ENCODE measurements at places on chromosomes 3 and 15. TPM values are rescaled to one million over a fixed set of nuclear protein-coding genes. Genes with fewer than 3 reads are reported as not detected.

GRCh38 chr3:38095669-38096483 is 41.1 kb downstream of the ACAA1 start:
- H3K27me3 ChIP-seq: no peaks in the 10 kb centered on the region
- no peak overlapping the region for H3K27ac ChIP-seq
- no peak overlapping the region for H3K4me3 ChIP-seq
- peaks cover 34% of the 10 kb centered on the region for H3K4me1 ChIP-seq
- peak; percentile 68 for DNase-seq

DNA sequence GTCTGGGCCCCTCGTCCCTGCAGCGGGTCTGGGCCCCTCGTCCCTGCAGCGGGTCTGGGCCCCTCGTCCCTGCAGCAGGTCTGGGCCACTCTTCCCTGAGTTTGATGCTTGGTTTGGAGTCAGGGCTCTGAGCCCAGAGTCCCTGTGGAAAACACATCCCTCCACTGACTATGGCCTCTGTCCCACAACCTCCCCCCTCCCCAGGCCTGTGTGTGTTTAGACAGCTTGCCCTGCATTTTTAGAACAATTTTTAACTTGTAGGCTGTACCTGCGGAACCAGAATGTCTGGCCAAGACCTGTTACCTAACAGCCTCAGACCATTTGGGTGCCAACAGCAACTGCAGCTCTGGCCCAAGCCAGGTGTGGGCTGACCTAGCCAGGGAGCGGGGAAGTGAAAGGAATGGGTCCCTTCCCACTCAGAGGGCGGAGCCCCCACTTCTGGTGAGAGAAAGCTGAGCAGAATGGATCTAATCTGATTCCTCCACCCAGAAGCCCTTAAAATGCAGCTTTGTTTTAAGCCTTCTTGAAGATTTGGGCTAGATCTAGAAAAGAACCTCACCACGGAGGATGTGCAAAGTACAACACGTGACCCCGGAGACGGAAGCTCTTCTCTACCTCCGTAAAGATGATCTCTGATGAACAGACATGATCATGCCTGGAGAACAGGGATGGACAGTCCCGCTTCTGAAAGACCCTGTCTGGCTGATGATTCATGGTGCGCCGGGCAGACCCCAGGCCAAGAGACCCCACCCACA is 60.5 kb upstream of the TFRC start:
- no peak overlapping the region for H3K27ac ChIP-seq
- no peak for DNase-seq

GRCh38 chr15:66569461-66570137 is 3.8 kb upstream of the LCTL start:
- no peak for DNase-seq
- peaks cover 18% of the 10 kb centered on the region for H3K4me1 ChIP-seq
- no peak overlapping the region for H3K4me3 ChIP-seq
- H3K27ac ChIP-seq: no peak overlapping the region
- H3K36me3 ChIP-seq: no peaks in the 10 kb centered on the region

- H3K36me3 ChIP-seq: peaks cover 47% of the 10 kb centered on the region
- no peak overlapping the region for H3K27ac ChIP-seq
- H3K4me1 ChIP-seq: no peaks in the 10 kb centered on the region
- no peaks in the 10 kb centered on the region for H3K27me3 ChIP-seq
- DNase-seq: no peak
Measured at GRCh38 chr3:9056581-9056980, 93.3 kb upstream of the RAD18 start.

DNA sequence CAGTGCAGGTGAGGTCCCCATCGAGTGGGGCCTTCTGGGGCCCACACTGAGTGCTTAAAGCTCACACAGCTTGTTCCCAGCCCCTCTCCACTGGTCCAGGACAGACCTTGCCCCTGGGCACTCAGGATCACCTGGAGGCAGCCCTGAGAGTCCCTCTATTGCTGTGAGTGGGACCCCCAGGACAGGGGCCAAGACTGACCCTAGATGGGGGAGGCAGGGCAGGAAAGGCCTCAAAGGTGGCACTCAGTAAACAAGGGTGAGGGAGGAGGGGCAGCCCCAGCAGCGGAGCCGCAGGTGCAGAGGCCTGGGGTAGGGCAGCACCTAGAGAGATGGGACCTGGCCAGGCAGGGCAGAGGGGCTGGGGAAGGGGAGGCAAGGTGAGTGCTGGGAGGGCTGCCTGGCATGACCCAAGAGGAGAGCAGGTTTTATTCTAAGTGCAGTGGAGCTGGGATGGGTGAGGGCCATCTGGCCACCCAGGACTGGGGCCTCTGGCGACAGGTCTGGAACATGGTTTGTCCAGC is 27.9 kb downstream of the CFAP100 start:
- H3K36me3 ChIP-seq: peaks cover 47% of the 10 kb centered on the region
- H3K4me3 ChIP-seq: no peak overlapping the region
- H3K4me1 ChIP-seq: no peaks in the 10 kb centered on the region
- DNase-seq: no peak

- H3K27me3 ChIP-seq: no peaks in the 10 kb centered on the region
- DNase-seq: no peak
- no peaks in the 10 kb centered on the region for H3K36me3 ChIP-seq
- no peak overlapping the region for H3K27ac ChIP-seq
- H3K4me3 ChIP-seq: no peak overlapping the region
Measured at GRCh38 chr3:30576946-30577345, 29.5 kb upstream of the TGFBR2 start.

GRCh38 chr15:86489981-86490380 is 410.3 kb downstream of the AGBL1 start:
- H3K4me3 ChIP-seq: no peak overlapping the region
- H3K36me3 ChIP-seq: no peaks in the 10 kb centered on the region
- no peaks in the 10 kb centered on the region for H3K27me3 ChIP-seq
- H3K4me1 ChIP-seq: no peaks in the 10 kb centered on the region

The ATP13A5 gene
- 3.9 TPM for polyA plus RNA-seq

GRCh38 chr15:67820992-67821783 is 4.1 kb upstream of the SKOR1 start:
- H3K4me1 ChIP-seq: peaks cover 61% of the 10 kb centered on the region
- H3K27me3 ChIP-seq: peaks cover 80% of the 10 kb centered on the region

The SPATA12 gene
- 0.20 TPM for polyA plus RNA-seq

GRCh38 chr15:66659384-66659783 is 42.7 kb upstream of the SMAD6 start:
- H3K36me3 ChIP-seq: no peaks in the 10 kb centered on the region
- H3K4me1 ChIP-seq: peaks cover 31% of the 10 kb centered on the region
- no peak for DNase-seq
- no peak overlapping the region for H3K4me3 ChIP-seq

The CD86 gene
- 3.8 TPM for polyA plus RNA-seq

DNA sequence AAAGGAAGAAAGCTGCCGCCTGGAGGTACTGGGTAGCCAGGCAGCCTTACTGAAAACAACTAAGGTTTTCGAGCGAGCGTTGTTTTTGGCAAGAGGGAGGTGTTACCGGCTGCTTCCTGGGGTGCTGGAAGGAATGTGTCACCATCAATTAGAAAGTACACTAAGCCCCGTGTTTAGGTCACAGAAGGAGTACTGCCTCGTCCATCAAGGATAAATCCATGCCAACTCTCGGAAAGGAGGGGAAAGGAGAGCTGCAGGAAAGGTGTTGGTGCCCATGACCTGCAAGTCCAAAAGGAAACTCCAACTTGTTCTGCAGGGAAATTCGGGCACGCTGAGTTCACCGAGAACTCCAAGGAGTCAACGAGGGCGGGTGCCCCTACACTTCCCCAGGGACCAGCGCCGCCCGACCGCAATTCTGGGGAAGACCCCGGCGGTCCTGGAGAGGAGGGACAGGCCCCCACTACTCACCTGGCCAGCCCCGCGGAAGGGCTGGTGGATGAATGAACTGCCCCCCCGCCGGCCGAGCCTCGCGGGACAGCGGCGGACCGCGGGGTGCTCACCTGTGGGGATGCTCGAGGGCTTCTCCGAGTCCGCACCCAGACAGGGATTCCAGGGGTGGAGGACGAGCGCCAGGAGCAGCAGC is 542 bp downstream of the PLOD2 start:
- H3K4me1 ChIP-seq: peaks cover 8% of the 10 kb centered on the region
- H3K27me3 ChIP-seq: no peaks in the 10 kb centered on the region
- H3K27ac ChIP-seq: peak overlapping the region; percentile 96
- H3K36me3 ChIP-seq: no peaks in the 10 kb centered on the region
- peak overlapping the region; percentile 94 for H3K4me3 ChIP-seq
- peak; percentile 67 for DNase-seq

DNA sequence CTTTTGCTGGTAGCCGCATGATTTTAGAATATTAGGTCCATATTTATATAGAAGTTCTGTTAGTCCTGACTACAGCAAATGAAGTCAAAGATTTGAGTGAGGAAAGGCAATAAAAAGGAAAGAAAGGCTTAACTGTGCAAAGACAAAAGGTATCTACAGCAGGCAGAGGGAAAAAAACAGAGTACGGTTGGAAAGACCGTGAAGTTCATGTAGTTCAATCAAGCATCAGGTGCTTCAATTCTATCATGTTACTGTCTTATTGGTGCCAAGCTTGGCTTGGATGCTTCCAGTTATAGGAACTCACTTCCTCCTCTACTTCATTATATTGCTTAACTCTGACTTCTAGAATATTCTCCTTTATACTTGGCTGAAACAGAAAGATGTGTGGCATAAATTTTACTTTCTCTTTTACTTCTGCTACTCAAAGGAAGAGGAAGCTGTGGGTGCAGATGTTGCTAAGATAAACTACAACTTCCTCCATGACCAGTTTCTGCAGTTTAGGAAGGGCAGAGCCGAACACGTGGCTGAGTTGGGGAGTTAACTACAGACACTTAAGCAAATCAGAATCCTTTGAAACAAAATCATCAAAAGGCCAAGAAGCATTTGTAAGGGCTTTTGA is 72.6 kb upstream of the ZBED2 start:
- no peak for DNase-seq
- no peaks in the 10 kb centered on the region for H3K4me1 ChIP-seq
- H3K4me3 ChIP-seq: no peak overlapping the region
- H3K27me3 ChIP-seq: no peaks in the 10 kb centered on the region

The CAMKV gene
- polyA plus RNA-seq: 115 TPM

DNA sequence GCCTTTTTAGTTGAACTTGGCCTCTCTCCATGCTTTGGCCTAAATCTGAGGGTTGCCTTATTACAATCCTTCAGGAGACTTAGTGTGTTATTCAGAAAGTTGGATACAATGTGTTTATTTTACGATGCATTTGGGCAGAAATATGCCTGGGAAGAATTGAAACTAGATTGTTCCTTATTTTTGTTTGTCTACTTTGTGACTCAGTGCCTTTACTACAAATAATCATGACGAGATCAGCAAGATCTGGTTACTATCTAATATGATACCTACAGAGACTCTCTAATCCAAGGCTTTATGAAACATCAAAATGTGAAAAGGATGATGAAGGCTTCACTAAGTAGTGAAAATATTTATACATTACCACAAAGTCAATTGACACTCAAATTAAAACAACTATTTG is 82.2 kb downstream of the RBMS3 start:
- H3K4me3 ChIP-seq: no peak overlapping the region
- H3K27ac ChIP-seq: no peak overlapping the region
- no peaks in the 10 kb centered on the region for H3K36me3 ChIP-seq
- no peaks in the 10 kb centered on the region for H3K27me3 ChIP-seq

DNA sequence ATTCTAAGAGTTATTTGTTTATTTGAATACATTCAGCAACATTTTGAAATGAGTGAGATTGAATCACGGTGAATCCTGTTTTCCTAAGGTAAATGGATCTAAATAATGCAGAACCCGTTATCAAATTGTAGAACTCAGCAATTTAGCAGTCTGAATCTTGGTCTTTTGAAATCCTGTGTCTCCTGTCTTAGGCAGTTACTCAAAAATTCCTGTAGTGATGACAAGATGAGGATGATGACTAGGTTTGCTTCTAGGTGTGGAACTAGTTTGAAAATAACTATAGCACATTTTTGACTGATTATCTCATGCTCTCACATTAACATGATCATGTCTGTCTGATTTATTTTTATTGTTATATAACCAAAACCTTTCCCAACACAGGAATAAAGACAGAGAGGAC is 115.0 kb downstream of the RAP2B start:
- H3K4me1 ChIP-seq: no peaks in the 10 kb centered on the region
- H3K27ac ChIP-seq: no peak overlapping the region
- no peaks in the 10 kb centered on the region for H3K27me3 ChIP-seq
- DNase-seq: no peak
- H3K36me3 ChIP-seq: no peaks in the 10 kb centered on the region
- H3K4me3 ChIP-seq: no peak overlapping the region

GRCh38 chr15:51313074-51313393 is 25.4 kb downstream of the CYP19A1 start:
- H3K27me3 ChIP-seq: peaks cover 3% of the 10 kb centered on the region
- H3K4me3 ChIP-seq: no peak overlapping the region
- DNase-seq: no peak
- no peak overlapping the region for H3K27ac ChIP-seq
- H3K4me1 ChIP-seq: no peaks in the 10 kb centered on the region
- H3K36me3 ChIP-seq: no peaks in the 10 kb centered on the region

The WWTR1 gene
- polyA plus RNA-seq: 41.7 TPM

The LTF gene
- polyA plus RNA-seq: 0.47 TPM

The INSYN1 gene
- polyA plus RNA-seq: 138 TPM

GRCh38 chr15:89457086-89457485 is 39.3 kb downstream of the RHCG start:
- H3K4me1 ChIP-seq: peaks cover 39% of the 10 kb centered on the region
- H3K4me3 ChIP-seq: no peak overlapping the region
- H3K36me3 ChIP-seq: peaks cover 5% of the 10 kb centered on the region

- no peak overlapping the region for H3K4me3 ChIP-seq
- no peak for DNase-seq
- no peaks in the 10 kb centered on the region for H3K36me3 ChIP-seq
Measured at GRCh38 chr3:154931484-154931883, 148.6 kb upstream of the MME start.

DNA sequence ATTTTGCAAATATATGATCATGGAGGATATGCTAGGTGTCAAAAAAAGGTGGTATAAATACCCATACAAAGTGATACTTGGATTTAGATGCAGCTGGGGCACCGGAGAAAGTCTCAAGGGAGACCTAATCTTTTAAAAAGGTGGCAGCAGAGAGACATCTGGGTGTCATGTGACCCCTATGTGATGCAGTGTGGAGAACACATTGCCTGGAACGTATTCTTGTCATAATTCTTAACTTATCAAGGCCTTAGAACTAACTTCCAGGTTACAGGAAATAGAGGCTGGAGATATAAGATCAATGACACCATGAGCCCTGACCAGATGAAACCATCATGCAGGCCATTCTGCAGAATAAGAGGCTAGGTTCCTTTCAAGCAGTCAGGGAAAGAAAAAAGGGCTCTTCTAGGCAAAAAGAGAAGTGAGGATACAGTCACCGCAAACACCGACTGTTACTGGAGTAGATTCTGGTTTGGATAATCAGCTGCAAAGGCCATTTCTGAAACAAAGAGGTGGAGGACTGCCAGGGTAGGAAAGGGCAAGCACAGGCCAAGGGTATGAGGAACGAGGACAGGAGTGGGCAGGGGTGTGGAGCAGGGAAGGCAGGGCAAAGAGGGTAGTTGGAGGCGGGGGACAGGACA is 100.6 kb downstream of the OXNAD1 start:
- H3K4me3 ChIP-seq: no peak overlapping the region
- peaks cover 2% of the 10 kb centered on the region for H3K36me3 ChIP-seq
- no peaks in the 10 kb centered on the region for H3K27me3 ChIP-seq
- no peak for DNase-seq
- no peak overlapping the region for H3K27ac ChIP-seq

The TRAT1 gene
- polyA plus RNA-seq: not detected

- H3K4me3 ChIP-seq: no peak overlapping the region
- no peak overlapping the region for H3K27ac ChIP-seq
- peaks cover 7% of the 10 kb centered on the region for H3K27me3 ChIP-seq
- no peaks in the 10 kb centered on the region for H3K4me1 ChIP-seq
Measured at GRCh38 chr15:51335538-51336410, 2.6 kb downstream of the CYP19A1 start.

The EFL1 gene
- 16.6 TPM for polyA plus RNA-seq

The STARD5 gene
- 3.7 TPM for polyA plus RNA-seq

Measured in spinal cord (tissue), 10 donors.